NCI-H2081 (cell line): ENCODE measurements at places on chromosomes 6 and 20.
A peak's percentile ranks its signal among the peaks of the same experiment; 100 is the strongest.

- no peak for DNase-seq
Observed at GRCh38 chr6:166657531-166657930, 30.5 kb upstream of the RPS6KA2 start.

DNA sequence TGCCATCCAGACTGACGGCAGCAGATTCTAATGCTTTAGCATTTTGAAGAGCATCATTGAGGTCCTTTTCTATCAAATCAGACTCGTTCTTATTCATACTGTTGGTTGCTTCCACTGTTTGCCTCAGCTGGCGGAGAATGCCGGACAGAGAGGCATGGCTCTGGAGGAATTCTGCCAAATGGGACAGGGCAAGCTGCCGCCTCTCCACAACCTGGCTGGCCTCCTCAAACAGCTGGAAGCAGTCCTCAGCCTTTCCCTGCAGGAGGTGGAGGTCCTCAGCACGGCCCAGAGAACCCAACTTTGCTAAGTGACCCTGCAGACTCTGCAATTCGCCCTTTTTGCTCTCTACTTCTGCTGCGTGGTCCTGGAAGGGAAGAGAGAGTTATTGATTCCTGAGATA lies 220.5 kb downstream of the SYNE1 start:
- no peak for DNase-seq

GRCh38 chr20:58864346-58864745 lies 11.8 kb downstream of the GNAS start:
- no peak for DNase-seq

GRCh38 chr6:16168858-16169257 lies 40.0 kb downstream of the MYLIP start:
- DNase-seq = peak; percentile 19

DNA sequence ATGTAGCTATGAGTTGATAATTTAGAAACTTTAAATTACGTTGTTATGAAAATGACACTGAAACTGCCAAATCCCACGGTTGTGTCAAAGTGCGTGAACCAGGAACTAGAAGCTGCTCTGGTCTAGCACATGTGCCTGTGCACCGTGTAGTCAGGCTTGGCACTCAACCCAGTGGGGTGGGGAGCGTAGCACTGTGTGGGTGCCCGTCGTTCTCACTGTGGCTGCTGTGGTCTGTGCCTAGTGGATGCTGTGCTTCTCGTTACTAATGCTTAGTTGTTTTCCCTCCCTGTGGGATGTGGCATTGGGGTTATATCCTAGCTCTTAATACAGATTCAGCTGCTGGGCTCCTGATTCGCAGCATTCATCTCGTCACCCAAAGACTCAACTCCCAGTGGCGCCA lies 46.2 kb upstream of the ADIG start:
- DNase-seq = no peak

GRCh38 chr6:159095616-159096015 lies 50.8 kb upstream of the TAGAP start:
- no peak for DNase-seq

- DNase-seq = no peak
Observed at GRCh38 chr6:29953001-29953441, 10.7 kb downstream of the HLA-A start.

- DNase-seq = no peak
Observed at GRCh38 chr20:31894980-31895675, 24.7 kb downstream of the TTLL9 start.
